ENCODE measurements at places on chromosomes 1 and 21.

GRCh38 chr1:17125756-17126237, 6.5 kb upstream of the PADI2 start:
- peak; percentile 65 for DNase-seq

DNA sequence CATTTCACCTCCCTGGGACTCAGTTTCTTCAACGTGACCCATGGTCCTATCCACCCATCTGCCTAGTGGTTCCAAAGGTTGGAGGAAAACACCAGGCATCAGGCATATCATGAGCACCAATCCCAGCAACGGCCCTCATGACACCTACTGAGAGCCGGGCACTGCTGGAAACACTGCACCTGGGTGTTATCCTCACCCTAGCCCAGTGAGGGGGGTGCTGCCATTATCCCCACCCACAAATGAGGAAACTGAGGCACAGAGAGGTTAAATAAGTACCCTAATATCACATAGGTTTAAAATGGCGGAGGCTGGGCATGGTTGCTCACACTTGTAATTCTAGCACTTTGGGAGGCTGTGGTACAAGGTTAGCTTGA, 206.9 kb downstream of the MATN1 start:
- DNase-seq: no peak

- no peak for DNase-seq
Observed at GRCh38 chr1:172085317-172085716, 244.0 kb downstream of the DNM3 start.

- DNase-seq: no peak
Observed at GRCh38 chr1:53160924-53161378, 18.5 kb upstream of the SLC1A7 start.

GRCh38 chr1:159964144-159964543, 10.1 kb upstream of the SLAMF9 start:
- no peak for DNase-seq

DNA sequence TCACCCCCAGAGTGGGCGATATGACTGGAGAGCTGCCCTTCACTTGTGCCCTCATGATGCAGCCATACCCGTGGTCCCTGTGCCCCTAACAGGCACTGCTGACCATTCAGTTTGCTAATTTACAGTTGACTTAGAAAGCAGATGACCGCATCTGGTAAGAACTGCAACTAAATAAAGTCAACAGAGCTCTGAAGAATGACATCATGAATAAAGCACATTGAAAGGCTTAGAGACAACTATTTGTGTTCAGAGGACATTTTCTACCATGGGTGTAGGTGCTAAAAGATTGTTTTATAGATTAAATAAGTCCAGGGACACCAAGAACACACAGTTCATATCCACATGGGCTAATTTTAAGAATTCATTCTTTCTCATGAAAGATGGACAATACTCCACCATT, 65.5 kb downstream of the LPAR3 start:
- DNase-seq: no peak

GRCh38 chr1:117570988-117571409, 34.8 kb upstream of the TENT5C start:
- peak; percentile 89 for DNase-seq

GRCh38 chr1:2980849-2981248, 40.4 kb upstream of the ACTRT2 start:
- DNase-seq: no peak

- no peak for DNase-seq
Observed at GRCh38 chr1:39089931-39090521, 63.9 kb downstream of the NDUFS5 start.

DNA sequence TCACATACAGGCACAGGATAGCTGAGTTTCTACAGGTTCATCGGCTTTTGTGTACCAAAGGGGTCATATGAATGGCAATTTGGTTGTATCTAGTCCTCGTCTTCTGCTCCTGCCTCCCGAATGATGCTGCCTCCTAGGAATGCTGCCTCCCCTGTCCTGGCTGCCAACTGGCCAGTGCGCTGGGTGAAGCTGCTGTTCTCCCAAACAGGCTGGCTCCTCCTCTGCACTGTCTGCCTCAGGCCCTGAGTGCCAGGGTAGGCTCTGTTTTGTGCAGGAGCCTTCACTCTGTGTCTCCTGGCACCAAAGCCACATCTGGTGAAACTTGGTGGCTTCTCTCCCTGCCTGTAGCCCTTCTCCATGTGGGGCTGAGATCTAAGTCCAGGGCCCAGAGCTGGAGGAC, 60.3 kb downstream of the RHOU start:
- DNase-seq: no peak

DNA sequence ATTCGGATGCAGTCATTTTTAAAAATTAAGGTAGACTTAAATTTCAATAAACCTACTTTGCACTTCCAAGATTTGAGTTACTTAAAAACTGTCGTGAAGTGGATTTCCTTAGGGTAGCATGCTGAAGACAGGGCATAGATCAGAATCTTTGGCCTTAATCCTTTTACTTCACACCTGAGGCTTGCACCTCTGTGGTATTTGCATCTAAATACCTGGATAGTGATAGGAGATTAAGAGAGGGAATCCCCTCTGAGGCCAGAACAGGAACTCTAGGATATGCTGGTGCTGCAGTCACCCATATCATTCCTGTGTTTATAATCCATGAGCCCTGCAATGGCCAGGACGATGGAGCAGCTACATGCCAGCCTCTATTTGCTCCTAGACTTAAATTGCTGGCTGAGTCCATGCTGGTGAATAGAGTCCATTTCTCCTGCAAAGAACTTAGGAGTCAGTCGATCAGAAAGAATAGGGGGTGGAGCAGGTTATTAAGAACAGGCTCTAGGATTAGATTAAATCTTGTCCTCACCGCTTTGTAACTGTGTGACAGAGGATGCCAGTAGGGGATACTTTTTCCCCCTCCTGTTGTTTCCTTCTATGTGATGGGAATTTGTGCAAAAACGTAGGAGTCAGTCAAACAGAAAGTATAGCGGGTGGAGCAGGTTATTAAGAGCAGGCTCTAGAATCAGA, 333.6 kb downstream of the DUSP10 start:
- no peak for DNase-seq

DNA sequence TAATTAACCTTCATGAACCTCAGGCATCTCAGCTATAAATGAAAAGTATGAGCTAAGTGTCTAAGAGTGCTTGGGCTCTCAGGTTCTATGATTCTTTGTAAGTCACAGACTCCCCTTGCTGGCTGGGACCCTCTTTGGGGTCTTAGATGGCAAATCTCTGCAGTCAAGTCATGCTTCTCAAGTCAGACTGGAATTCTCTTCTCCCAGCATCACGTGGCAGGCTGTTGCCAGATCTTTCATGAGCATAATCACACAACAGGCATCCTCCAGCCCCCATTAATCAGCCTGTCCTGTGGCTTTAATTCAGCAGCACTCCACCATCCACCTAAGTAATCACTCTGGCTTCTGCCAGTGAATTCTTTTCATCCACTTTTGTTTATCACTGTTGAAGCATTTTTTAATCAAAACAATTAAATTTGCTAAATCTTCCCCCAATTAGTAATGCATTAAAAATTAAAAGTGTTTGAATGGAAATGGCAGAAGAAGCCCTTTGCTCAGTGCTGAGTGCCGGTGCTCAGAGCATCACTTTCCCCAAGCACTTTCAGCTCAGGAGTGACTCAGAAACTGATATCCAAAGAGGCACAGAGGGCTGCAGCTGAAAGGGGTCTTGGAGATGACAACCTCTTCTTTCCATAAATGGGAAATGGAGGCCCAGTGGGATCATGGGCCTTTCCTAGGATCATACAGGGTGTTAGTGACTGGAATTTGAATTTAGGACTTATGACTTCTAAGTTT, 50.2 kb downstream of the C8A start:
- no peak for DNase-seq

DNA sequence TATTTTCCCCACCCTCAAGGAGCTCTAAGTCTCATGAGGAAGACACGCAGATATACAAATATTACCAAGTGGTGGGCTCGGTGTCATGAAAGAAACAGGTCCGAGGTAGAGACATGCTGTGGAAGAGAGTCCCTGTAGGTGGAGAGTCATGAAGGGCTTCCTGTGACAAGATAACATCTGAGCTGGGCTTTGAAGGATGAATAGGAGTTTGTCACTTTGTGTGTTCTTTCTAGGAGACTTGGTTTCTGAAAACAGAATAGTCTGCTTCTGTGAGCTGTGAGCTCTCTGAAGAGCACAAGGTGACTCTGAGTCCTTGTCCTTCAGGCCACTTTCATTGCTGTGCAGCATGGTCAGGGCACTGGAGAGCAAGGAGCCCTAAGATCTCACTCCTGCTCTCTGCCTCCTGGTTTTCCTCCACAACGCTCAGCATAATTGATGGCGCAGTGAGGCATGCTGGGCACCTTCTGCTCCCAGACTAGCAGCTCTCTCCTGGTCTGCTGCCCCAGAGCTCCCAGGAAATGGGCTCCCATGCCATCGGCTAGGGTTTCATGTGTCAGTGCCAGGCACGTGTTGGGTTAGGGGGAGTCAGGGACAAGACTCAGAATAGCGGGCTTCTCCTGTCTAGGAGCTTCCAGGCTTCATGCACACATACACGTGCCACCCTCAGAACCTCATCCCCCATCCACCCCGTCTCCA, 209.9 kb upstream of the CSF3R start:
- no peak for DNase-seq

DNA sequence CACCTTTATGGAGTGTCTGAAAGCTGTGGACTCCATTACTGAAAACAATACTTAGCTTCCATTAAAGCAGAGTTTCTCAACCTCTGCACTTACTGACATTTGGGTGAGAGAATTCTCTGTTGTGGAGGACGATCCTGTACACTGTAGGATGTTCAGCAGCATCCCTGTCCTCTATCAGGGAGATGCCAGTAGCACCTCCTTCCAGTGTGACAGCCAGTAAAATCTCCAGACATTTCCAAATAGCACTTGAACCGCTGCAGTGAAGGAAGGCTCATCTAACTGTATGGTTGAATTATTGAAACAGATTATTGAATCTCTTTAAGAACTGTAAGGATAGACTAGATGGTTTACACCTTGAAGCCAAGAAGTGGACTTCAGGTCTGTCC, 3.1 kb downstream of the PRDM2 start:
- DNase-seq: no peak

GRCh38 chr1:107181253-107181969, 40.6 kb downstream of the NTNG1 start:
- DNase-seq: no peak

All from left colon (tissue), 2 donors.